ENCODE measurements at places on chromosomes 12 and 14.

GRCh38 chr12:98059659-98060343, 455.6 kb upstream of the TMPO start:
- no peak for DNase-seq

DNA sequence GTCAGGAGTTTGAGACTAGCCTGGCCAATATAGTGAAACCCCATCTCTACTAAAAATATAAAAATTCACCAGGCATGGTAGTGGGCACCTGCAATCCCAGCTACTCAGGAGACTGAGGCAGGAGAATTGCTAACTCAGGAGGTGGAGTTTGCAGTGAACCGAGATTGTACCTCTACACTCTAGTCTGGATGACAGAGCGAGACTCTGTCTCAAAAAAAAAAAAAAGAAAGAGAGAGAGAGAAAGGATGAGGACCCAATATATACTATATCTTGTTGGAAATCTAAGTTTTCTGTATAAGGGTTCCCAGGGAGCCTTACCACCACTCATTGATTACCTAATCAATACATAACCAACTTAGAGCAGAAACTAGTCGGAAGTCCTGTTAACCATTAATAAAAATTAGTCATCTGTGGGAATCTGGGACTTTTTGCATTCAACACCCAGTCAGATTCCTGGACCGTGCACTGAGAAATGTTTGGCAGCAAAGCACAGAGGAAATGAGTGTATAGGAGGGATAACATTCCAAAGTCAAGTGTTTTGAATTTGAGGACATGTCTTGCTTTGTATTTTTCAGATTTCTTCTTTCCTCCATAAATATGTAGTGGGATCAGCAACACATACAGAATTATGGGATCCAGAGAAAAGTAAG, 44.8 kb upstream of the NR2C1 start:
- no peak for DNase-seq

GRCh38 chr12:16324772-16325171, 22.7 kb upstream of the MGST1 start:
- no peak for DNase-seq

- no peak for DNase-seq
Measured at GRCh38 chr12:80441921-80442320, 2.1 kb upstream of the PTPRQ start.

DNA sequence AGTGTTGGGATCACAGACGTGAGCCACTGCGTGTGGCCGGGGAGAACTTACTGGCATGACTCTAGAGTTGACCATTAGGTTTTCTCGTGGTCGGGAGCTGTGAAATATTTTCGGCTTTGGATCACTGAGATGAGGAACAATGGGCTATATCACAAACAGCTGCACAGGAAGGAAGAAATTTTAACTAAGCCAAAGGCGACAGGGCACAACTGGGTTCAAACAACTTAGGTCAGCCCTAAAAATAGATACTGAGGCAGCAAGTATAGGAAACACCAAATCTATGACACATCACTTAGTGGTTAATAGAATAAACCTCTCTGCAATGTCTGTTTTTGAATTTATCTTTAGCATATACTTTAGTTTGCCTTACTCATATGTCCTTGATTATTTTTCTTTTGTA, 162.9 kb downstream of the LRIG3 start:
- no peak for DNase-seq

- no peak for DNase-seq
Measured at GRCh38 chr12:26340649-26341048, 145.3 kb downstream of the SSPN start.

DNA sequence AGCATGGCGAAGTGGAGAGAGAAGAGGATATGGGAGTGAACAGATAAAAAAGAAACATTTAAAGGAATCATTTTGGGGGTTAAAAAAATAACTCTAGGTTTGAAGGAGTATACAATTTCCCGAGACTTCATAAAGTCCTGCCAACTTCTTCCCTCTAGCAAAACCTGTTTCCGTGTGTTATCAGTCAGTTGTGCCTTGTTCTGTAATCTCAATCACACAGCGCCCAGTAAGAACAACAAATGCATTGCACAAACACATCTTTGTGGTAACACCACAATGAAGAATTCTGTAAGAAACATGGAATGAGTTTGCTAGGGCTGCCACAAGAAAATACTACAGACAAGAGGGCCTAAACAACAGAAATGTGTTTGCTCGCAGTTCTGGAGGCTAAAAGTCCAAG, 144.7 kb upstream of the FUT8 start:
- DNase-seq = no peak

DNA sequence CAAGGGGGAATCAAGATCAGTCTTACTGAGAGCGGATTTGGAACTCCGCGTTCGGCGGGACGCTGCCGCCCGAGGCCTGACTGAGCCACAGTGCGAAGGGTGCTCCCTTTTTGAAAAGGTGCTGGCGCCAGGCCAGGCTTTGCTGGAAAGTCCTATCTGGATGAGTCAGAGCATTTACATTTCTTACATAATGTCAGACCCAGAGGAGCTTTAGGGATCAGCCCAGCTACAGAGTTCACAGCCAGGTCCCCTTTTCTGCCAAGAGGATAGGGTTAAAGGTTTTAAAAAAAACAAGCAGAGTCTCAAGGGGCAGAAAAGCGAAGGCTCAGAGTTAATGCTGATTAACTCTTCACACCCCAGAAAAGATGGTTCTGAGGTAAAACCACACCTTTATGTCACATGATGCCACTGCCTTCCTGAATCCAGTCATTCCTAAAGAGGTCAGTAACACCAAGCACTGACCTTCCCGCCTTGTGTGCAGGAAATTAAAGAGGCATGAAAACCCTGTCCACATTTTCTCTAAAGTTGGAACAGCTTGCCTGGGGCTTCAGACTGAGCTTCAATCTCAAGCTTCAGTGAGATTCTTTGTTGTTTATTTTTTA, 11.7 kb upstream of the FBXL14 start:
- DNase-seq = peak; percentile 72

DNA sequence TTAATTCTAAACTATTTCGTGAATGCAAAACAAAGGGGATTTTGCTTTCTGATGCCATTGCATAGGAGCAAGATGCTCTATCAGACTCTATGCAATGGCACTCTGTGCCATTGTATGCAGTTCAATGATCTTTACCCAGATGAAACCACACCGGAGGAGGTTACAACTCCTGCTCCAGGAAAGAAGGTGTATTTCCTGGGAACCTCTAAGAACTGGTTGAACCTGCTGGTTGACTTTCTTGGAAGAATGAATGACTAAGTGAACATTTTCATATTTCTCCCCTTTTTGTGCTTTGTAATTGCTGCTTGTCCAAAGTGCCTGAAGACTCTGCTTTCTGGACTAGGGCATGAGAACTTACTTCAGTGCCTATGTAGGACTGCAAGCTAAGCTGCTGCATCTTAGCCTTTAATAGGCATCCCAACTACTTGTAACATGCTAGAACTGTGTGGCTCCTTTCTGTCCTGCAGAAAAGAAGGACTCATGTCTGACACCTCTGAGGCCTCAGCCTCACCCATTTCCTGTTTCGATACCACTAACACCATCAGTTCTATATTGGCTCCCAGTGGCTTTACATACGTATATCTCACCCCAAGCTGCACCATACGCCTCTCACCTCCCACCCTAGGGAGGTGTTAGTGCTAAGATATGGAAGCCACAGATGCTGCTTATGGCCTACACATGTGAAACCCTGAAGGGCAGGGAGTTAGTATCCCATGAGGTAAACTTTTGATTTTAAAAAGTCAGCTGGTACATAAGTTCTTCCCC, 193.5 kb upstream of the CNOT2 start:
- DNase-seq = no peak

GRCh38 chr12:86349196-86349595, 93.0 kb upstream of the MGAT4C start:
- no peak for DNase-seq

DNA sequence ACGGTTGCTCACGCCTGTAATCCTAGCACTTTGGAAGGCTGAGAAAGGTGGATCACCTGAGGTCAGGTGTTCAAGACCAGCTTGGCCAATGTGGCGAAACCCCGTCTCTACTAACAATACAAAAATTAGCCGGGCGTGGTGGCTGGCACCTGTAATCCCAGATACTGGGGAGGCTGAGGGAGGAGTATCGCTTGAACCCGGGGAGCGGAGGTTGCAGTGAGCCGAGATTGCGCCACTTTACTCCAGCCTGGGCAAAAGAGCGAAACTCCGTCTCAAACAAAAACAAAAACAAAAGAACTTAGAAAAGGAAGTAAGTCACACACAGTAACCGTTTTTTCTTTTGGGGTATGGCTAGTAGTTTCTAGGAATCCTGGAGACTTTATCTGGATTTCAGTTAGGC, 1.7 kb upstream of the PALS1 start:
- no peak for DNase-seq

DNA sequence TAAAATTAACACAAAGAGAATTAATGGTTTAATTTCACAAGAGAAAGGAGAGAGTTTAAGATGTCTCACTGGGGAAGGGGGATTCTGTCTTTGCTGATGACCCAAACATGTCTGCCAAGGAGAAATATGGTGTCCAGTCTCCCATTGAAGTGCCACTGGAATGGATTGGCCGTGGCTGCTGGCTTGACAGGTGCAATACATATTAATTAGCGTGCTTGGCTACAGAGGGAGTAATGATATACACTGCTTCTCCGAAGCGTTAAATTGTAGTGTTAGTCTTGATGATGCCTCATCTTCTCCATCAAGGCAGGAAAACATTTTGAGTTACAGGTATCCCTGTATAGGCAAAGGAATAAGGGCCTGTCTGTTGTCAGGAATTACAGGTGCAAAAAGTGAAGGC, 393.4 kb upstream of the TMPO start:
- no peak for DNase-seq

- DNase-seq = no peak
Measured at GRCh38 chr12:71691504-71692129, 5.7 kb downstream of the TMEM19 start.

- DNase-seq = no peak
Measured at GRCh38 chr12:118060301-118061010, 523 bp downstream of the WSB2 start.

GRCh38 chr14:104297313-104297704, 158.9 kb downstream of the KIF26A start:
- DNase-seq = no peak

DNA sequence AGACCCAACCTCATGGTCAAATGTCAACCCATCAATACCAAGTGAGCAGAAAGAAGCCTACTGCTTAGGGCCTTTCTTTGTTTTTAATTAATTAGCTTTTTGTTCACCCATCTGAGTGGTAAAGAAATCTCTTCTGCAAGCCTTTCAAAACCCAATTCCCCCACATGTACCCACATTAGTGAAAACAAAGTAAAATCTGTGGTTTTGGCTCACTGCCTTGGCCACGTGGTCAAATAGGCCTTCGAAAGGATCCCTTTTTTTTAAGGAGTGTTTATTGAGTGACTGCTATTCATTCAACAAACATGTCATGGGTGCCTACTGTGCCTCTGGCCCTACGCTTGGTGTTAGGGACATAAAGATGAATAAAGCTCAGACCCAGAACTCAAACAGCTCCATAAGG, 160.1 kb downstream of the NUAK1 start:
- DNase-seq = no peak

- no peak for DNase-seq
Measured at GRCh38 chr14:39025810-39026627, 77.0 kb downstream of the SEC23A start.

DNA sequence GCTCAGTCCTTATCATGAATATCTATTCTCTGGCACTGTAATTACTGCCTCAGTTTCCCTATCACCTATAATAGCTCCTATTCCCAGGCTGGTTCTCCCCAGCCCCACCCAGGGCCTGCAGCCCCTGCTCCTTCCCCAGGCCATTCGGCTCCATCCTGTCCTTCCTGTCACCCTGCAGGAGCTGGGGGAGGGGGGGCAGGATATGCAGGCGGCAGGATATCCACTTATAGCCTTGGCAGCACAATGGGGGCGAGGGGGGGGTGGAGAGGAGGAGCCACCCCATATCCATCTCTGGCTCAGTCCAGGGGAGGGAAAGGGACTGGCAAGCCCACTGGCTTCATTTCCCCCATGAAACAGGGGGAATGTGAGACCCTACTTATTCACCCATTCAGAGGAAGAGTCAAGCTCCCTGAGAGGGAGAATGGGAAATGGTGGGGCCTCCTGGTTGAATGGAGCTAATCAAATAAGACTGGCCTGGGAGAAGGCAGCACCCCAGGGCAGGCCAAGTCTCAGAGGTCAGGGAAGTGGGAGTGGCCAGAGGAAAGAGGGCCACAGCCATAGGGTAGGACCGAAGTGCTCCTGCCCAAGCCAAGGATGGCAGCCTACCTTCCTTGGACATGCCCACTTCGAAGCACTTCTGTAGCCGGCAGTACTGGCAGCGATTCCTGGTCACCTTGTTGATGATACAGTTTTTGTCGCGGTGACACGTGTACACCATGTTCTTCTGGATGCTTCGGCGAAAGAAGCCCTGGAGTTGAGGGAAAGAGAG, 7.8 kb upstream of the ITGB7 start:
- DNase-seq = no peak

DNA sequence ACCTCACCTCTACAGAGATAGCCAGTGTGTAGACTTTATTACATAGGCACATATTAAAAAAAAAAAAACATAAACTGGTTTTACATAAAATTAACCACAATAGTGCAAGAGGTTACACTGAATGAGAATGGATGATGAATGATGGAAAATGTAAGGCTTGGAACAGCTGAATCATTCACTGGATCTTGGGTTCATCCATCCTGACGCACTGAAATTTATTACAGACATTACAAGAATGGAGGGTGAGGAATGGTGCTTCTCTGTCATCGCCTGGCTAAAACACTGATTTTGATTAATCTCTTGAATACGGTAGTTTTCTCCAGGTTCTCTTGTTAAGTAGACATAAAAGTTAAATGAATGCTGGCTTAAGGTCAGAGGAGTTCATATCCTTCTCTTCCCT, 40.0 kb upstream of the GTF2A1 start:
- no peak for DNase-seq

GRCh38 chr12:108645686-108646599, 12.2 kb upstream of the SELPLG start:
- DNase-seq = no peak

DNA sequence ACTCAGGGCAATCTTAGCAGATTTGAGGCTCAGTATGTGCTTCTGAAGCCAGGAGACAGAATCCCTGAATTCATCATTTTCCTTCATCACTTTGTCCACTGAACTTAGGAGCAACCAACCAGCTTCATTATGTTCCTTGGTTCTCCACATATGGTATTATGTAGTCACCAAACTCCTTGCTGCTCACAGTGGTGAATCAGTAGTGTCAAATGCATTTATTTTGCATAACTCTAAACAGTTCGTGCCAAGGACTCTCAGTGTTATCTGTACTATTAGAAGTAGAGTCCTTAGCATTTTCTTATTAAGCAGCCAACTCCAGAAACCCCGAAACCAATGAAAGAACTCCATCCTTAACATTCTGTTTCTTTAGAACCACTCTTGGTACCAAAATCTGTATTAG, 466.9 kb upstream of the RGS6 start:
- DNase-seq = no peak

- DNase-seq = no peak
Measured at GRCh38 chr12:77686760-77687159, 143.9 kb upstream of the NAV3 start.

GRCh38 chr12:51406859-51407258, 15.7 kb upstream of the GALNT6 start:
- no peak for DNase-seq
